ENCODE measurements at places on chromosomes 3 and 15.
A peak's percentile ranks its signal among the peaks of the same experiment; 100 is the strongest.

DNA sequence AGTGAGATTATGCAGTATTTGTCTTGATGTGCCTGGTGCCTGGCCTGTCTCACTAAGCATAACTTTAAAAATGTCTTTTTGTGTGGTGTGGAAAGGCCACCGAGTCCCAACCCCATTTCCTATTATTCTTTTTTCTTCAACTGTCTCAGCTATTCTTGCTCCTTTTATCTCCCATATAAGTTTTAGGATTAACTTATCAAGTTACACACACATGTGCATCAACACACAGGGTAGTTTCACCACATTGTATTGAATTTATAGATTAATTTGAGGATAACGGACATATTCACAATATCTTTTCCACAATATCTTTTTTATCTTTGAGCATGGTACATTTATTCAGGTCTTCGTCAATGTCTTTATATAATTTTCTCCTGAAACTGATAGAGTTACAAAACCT is 127.6 kb downstream of the RYR3 start:
- DNase-seq, result no peak

- DNase-seq, result no peak
Observed at GRCh38 chr3:43291546-43291945, 5.2 kb downstream of the SNRK start.

- DNase-seq, result no peak
Observed at GRCh38 chr3:99637016-99637367, 1.4 kb upstream of the COL8A1 start.

- no peak for DNase-seq
Observed at GRCh38 chr3:36812240-36812639, 47.9 kb upstream of the DCLK3 start.

DNA sequence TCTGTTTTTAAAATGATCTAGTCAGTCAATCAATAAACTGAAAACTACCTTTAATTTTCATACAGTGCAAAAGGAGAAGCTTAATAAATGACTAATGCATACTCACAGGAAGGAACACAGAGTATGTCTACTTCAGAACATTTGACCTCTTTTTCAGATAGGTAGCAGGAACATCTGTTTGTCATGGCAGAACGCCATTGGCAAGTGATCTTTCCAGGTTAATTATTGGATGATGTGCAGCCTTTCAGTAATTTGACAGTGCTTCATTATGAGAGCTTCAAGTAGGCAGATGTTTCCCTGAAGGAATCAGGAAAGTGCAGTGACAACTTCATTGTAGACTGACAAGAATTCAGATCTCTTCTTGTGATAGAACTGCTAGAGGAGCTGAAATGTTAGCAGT is 325.0 kb downstream of the OTOL1 start:
- DNase-seq, result no peak

GRCh38 chr3:43080726-43081568 is 24.9 kb downstream of the POMGNT2 start:
- DNase-seq, result no peak

DNA sequence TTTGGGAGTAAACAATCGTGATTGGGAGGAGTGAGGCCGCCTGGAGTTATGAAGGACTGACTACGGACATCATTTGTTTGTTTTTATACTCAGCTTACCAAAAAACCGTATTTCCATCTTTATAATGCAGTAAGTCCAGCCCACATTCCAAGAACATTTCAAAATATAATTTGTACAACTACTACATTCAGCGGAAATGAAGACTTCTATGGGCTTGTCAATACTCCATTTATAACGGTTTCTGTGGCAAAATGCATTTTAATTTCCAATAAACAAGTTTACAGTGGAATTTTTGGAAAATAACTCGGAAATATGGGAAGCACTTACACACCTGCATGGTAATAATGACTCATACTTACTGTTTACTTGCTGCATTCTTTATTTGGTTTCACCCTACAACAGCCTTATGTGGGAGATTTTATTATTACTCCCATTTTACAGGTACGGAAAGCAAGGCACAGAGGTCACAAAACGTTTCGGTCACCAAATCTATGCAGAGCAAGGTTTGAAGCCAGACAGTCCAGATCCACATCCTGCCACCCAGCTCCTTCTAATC is 62.3 kb downstream of the LDHAL6B start:
- no peak for DNase-seq

DNA sequence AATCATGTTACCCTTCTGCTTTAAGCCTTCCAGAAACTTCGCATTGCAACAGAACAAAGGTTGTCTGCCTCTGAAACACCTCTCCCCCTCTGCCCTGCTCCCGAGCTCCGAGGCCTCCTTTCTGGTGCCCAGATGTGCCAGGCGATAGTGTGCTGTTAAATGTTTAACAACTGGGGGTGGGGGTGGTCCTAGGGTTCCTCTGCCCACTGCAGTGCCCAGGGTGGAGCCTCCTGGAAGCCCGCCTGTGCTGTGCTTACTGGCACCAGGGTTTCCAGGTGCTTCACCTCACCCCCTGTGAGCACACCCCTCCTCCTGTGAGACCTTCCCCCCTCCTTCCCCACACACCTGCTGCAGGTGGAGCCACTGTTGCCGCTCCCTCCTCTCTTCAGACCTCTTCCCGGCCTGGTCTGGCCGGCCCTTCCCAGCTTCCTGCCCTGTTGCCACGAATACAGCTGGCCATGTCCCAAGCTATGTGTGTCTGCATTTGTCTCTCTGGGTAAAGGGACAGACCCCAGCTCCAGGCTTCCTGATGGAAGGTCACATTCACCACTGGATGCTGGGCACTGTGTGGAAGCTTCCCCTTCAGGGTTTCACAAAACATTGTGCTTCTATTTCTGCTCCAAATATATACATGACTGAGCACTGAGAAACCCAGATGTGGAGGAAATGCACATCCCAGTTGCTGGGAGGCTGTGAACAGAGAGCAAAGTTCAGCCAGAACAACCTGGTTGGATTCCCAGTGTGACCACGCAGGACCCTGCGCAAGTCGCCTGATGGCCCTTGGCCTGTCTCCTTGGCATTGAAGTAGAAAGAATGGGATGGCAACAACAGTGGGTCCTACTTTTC is 37.2 kb downstream of the MGLL start:
- no peak for DNase-seq

GRCh38 chr3:154323891-154324738 is at the start of gene DHX36:
DHX36 (minus strand) TSS chr3:154324487; CDS start chr3:154324416, 71 bp downstream.
- peak; percentile 55 for DNase-seq

DNA sequence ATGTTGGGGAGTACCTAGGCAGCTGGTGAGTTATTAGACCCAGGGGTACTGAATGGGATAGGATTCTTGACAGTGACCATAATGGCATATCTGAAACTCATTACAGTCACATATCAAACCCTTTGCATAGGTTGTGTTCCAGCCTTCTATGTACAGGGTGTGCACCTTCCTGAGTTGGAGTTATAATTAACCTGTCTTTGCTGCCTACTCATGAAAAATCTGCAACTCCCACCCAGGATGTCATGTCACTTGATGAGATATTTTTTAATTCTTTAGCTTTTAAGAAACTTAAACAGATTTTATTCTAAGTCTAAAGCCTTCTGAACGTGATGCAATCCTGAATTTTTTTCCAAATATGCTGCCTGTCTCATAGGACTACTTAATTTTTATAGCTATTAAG is 21.1 kb upstream of the ADGRG7 start:
- no peak for DNase-seq

DNA sequence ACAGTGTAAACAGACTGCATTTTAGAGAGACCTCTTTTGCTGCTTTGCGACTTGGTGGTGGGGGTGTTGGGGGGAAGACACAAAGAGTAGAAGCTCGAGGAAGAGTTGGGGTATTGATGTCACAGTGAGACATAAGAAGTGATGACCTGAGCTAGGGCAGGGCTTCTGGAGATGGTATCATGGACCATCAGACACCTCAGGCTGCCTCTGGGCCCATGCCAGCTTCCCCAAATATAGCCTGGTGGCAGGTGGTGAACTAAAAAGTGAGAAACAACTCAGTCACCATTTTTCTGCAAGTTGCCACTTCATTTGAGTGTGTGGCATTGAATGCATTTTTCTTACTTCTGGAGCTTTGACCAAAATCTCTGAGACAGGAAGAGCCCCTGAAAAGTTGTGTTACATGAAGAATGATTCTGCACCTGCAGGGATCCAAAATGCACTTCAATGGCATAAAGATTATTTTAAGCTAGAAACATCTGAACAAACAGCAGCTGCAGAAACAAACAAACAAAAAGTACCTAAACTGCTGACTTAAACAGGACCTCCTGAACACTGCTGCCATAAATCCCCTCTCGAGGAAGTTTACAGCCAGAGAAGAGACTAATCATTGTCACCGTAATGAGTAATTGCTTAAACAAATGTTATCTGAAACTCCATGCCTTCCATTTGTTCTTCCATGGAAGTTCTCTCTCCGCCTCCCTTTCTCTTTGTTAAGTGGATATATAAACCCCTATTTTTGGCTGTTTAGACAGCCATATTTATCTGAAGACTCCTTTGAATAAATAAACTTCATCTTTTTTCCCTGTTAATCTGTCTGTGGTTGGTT is 15.2 kb upstream of the XIRP1 start:
- DNase-seq, result no peak

DNA sequence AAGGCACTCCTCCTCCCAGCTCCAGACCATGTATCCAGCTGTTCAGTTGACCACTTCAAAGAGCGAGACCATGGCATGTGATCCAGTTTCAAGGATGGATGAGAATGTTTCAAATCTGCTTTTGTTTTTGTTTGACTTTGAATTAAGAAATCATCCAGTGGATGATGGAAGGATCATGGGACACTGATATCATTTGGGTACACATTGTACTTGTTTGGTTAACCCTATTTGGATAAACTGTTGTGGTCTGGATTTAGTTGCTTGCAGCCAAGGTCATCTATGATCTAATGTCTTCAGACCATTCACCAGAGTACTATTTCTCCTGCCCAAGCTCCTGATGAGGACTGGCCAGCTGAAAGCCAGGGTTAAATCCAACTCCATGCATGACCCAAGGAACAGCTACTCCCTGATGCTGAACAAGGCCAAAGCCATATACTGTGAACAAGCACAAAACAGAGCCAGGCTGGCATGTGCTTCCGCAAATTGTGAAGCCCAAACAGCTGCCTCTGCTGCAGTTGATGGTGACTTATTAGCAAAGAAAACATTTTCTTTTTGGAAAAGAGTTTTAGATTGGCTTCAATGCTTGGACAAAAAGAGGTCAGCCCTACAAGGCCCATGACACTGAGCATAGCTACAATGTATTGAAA is 5.2 kb upstream of the ADAMTS17 start:
- DNase-seq, result no peak

- DNase-seq, result no peak
Observed at GRCh38 chr15:51706291-51706690, 25.0 kb downstream of the SCG3 start.

GRCh38 chr15:68592544-68592943 is 13.8 kb downstream of the CORO2B start:
- DNase-seq, result no peak

- no peak for DNase-seq
Observed at GRCh38 chr3:48762816-48763215, 45.8 kb upstream of the IP6K2 start.

DNA sequence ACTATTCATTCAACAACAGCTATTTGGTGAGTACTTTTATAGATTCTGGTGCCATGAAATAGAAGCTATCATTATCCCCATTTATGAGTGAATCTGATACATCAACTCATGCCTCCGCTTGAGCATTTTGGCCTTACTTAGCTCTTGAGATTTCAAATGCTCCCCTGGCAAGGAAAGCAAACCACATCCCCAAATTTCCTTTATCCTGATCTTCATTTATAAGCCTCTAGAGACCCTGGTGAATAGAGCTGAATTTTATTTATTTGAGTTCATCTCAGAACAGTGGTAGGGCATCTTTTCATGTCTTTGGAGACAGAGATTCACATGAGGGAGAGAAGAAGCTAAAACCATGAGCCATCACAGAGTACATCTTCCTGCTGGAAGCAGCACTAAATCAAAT is 317.2 kb downstream of the SLC9A9 start:
- no peak for DNase-seq

DNA sequence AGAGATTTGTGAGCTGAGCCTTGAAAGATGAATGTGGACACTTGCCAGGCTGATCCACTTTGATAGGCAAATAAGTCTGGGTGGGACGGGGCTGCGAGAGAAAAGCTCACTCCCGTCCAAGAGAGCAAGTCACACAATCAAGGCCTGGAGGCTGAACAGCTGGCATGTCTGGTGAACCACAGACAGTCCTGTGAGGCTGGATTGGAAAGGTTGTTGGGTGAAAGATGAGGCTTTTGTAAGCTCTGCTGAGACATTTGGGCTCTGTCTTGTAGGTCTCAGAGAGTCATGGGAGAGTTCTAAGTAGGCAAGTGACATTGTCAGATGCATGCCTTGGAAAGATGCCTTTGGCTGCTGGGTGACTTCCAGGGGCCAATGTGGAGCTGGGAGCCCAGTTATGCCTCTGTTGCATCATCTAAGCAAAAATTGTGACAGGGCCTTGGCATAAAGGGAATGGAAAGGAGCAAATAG is 38.5 kb downstream of the RPLP1 start:
- no peak for DNase-seq

- no peak for DNase-seq
Observed at GRCh38 chr3:125594125-125594524, 1.2 kb downstream of the OSBPL11 start.

DNA sequence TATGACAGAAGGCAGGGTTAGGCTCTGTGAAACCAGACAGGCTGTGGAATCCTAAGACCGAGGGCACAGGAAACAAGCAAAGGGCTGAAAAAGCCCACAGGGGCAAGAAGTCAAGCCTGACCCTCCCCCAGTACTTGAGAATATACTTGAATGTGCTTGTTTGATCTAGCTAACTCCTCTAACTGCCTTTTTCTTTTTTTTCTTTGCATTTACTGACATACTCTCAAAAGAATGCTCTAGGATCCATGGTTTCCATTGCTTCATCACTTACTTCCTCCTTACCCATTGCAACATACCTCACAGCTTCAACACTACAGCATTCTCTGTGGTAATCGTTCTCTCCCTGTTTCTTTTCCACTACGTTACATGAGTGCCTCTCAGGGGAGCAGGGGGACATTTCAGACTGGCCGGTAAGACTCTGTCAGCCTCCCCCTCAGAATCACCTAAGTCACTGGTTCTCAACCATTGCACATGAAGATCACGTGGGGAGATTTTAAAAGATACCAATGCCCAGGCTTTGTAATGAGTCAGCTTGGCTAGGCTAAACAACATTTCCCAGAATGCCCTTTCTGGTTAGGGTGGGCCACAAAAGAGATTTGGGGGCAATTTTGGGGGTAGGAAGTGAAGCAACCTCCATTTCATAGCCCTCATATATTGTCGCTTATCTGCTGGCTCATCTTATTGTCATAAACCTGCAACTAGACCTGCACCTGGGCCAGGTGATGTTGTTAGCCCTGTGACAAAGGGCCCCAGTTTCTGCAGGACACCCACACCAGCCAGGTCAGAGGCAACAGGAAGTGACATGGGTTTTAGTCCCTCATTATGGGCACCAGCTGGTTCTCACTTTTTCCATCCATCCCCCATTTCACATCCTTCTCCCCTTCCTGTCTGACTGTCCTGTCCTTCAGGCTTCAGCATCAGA is 24.6 kb upstream of the RSL24D1 start:
- DNase-seq, result no peak

- DNase-seq, result no peak
Observed at GRCh38 chr3:53994986-53995603, 103.4 kb upstream of the SELENOK start.

GRCh38 chr15:65095747-65096104 is 19.2 kb downstream of the KBTBD13 start:
- no peak for DNase-seq

Data from esophagus squamous epithelium (tissue), 5 donors.